Activated T-helper 9 cell treated with anti-CD3 and anti-CD28 coated beads, Interleukin-2, amount 50 U/mL, for 16 hours (primary cell): ENCODE measurements at places on chromosomes 16 and 17.
A peak's percentile ranks its signal among the peaks of the same experiment; 100 is the strongest.

- DNase-seq, result no peak
These were observed 18.9 kb upstream of the P2RX1 start for GRCh38 chr17:3935140-3935542.

DNA sequence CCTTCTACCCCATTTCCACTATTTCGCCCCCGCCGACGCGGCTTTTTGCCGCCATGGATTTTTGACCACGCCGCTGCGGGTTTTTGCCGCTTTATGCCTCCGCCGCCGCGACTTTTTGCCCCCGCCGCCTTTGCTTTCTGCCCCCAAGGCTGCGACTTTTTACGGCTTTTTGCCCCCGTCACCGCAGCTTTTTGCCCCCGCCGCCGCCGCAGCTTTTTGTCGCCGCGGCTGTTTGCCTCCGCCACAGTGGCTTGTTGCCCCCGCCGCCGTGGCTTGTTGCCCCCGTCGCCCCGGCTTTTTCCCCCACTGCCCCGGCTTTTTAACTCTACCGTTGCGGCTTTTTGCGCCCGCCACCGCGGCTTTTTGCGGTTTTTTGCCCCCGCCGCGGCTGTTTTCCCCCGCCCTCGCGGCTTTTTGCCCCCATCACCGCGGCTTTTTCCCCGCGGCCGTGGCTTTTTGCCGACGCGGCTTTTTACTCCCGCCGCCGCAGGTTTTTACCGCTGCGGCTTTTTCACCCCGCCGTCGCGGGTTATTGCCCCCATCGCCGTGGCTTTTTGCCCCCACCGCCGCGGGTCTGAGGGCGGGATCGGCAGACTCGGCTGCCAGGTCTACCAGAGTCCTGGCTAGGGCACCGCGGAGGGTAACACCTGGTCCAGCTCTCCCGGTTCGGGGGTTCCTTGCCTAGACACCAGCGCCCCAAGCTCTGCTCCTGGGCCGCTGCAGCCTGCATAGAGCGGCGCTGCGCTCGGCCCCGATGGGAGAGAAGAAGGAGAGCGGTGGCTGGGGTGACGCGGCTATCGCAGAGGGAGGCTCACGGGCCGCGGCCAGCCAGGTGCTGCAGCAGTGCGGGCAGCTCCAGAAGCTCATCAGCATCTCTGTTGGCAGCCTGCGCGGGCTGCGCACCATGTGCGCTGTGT lies 562.7 kb upstream of the WSB1 start:
- no peak for DNase-seq

GRCh38 chr16:6018848-6019489 lies 921.4 kb upstream of the EEF2KMT start:
- no peak for DNase-seq

DNA sequence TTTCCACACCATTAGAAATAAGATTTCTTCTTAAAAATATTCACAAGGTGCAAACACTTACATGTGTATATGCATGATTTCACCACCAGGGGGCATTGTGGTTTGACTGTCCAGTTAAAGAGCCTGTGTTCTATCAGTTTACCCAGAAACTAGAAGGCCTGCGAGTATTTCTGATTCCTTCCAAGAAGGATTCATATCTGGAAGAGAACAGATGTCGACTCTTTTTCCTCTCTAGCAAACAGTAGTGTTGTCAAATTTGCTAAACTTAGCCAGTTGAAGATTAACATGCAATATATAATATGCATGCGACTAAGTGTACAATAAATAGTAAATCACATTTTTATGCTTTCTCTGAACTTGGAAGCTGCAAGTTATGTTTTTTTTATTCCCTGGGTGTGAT lies 404.1 kb downstream of the WWOX start:
- DNase-seq, result no peak

GRCh38 chr17:11582217-11582616 lies 16.1 kb upstream of the DNAH9 start:
- no peak for DNase-seq

- no peak for DNase-seq
These were observed 38.8 kb downstream of the TMC6 start for GRCh38 chr17:78089576-78090281.

- DNase-seq, result no peak
These were observed 155.7 kb downstream of the CMIP start for GRCh38 chr16:81600275-81600674.

DNA sequence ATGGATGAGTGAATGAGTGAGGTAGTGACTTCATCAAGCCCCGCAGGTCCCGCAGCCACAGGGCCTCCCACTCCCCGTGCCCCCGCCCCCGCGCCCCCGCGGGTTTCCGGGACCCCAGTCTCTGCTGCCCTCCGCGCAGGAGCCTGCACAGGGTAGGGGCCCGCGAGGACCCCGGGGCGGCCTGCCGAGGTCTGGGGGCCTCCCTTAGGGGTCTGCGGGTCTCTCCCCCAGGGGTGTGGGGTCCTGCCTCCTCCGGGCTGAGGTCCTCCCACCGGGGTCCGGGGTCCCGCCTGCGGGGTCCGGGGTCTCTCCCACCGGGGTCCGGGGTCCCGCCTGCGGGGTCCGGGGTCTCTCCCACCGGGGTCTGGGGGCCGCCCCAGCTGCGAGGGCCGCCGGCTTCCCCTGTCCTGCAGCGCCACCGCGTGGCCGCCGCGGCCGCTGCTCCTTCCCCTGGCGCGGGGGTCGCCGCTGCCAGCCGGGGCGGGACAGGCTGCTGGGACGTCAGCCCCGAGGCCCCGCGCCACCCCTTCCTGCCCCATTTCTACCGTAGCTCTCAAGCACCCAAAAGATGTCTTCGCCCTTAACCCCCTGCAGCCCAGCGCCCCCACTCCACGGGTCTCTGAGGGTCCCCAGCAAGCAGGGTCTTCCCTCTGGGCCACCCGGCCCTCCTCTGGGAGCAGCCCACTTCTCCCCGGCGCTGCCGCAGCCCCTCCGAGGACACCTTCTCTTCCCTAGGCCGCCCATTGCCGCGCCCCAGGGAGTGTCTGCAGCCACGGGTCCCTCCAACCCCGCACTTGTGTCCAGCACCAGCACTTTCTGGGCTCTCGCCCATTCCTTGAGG lies 10.4 kb upstream of the CHMP6 start:
- peak; percentile 24 for DNase-seq

DNA sequence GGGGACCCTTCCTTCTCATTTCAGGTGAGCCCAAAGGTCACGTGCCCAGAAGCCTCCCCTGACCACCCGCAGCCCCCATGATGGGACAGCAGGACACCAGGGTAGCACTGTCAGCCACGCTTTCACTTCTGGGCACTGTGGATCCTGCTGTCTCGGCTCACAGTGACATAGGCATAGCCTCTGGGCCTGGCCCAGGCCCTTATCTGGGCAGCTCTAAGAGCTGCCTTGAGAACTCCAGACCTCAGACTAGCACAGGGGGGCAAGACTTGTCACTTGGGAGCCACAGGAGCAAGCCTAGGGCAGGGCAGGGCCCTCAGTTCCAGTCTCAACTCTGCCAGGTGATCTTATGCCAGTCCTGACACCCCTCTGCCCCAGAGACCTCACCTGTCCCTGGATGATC lies 4.7 kb downstream of the NATD1 start:
- DNase-seq, result no peak

- DNase-seq, result no peak
These were observed 25.3 kb downstream of the RPTOR start for GRCh38 chr17:80569924-80570323.

DNA sequence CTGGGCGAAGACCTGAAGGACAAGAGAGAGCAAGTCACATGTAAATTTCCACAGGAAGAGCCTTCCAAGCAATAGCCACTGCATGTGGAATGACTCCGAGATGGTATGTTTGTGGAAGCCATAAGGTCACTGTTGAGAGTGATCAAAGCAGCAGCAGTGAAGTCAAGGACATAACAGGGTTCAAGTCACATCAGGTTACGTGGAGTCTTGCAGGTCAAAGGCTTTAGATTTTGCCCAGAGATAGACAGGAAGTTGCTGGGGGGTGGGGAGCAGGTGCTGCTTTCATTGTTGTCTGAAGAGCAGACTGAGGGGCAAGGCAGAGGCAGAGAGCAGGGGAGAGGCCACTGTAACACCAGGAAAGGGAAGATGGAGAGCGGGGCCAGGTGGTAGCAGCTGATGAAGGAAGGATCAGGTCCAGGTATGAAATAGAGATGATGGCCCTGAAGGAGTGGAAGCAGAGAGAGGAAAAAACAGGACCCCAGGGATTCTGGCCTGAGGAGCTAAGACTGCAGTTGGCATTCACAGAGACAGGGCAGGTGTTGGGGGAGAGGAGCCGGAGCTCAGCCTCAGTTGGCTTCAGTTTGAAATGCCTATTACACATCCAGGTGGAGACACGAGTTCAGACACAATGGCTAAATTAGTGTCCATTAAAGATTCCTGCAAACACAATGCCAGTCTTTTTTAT lies 129.3 kb upstream of the AXIN2 start:
- no peak for DNase-seq

GRCh38 chr17:39598047-39598481 lies 9.7 kb downstream of the NEUROD2 start:
- DNase-seq, result no peak

DNA sequence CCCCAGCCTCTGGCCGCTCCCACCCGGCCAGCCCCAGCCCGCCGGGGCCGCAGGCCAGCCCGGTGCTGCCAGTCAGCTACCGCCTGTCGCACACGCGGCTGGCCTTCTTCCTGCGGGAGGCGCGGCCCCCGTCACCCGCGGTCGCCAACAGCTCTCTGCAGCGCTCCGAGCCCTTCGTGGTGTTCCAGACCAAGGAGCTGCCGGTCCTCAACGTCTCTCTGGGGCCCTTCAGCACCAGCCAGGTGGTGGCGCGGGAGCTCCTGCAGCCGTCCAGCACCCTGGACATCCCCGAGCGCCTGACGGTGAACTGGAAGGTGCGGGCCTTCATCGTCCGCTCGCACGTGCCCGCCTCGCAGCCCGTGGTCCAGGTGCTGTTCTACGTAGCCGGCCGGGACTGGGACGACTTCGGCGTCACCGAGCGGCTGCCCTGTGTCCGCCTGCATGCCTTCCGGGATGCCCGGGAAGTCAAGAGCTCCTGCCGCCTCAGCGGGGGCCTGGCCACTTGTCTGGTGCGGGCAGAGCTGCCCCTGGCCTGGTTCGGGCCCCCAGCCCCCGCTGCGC lies 46.8 kb downstream of the TMEM132E start:
- DNase-seq, result no peak

DNA sequence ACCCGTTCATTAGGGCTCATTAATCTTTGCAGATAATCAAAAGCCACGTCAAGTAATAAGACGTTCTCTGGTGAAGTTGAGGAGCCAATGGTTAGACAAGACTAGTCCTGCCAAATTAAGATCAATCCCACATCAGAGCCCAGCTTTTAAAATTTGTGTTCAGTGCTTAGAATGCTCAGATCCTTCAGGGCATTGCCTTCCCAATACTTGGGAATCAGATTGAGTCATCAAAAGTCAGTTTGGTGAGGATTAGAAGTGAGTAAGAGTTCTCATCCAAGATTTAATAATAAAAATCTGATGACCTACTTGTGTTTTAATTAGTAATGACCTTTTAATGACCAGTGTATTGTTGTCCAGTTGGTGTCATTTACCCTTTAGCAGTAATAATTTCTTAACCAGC lies 19.8 kb downstream of the MAP2K4 start:
- no peak for DNase-seq

DNA sequence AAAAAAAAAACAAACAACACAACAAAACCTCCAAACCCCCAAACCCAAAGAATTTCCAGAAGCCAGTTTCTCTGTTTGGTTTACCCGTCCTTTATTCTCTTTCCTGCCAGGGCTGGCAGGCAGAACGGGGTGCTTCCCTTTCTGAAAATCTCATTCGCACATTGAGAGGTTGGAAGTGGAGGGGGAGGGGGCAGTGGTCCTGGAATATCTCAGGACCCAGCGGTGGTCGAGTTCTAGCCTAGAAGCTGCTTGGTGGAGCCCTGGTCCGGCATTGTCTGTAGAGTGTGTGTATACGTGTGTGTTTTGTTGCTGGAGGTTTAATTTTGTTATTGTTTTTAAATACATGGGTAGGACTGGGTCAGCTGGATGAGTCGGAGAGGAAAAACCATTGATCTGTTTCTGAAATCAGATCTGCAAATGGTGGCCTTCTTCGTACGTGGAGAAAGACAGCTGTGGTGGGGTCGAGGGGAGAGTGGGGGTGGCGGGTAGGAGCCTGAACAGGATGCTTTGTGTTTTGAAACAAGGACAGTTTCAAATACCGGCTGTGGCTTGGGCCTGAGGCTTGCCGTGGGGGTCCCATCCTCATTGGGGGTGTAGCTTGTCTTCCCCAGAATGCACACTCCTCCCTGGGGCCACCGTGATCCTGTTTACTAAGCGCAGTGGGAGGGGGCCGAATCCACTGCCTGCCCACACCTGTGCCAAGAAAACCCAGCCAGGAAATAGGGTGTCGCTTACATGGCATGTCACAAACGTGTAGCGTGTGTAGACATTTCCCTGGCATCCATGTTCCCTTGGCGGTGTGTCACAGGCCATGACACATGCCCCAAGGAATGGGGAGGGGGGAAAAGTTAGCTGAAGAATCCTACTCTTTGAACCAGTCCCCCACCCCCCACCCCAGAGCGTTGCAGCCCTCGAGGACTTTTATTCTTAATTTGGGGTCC lies 1.6 kb downstream of the CMIP start:
- DNase-seq, result no peak

GRCh38 chr17:50949989-50950877 lies 84.1 kb upstream of the TOB1 start:
- DNase-seq, result peak; percentile 26

DNA sequence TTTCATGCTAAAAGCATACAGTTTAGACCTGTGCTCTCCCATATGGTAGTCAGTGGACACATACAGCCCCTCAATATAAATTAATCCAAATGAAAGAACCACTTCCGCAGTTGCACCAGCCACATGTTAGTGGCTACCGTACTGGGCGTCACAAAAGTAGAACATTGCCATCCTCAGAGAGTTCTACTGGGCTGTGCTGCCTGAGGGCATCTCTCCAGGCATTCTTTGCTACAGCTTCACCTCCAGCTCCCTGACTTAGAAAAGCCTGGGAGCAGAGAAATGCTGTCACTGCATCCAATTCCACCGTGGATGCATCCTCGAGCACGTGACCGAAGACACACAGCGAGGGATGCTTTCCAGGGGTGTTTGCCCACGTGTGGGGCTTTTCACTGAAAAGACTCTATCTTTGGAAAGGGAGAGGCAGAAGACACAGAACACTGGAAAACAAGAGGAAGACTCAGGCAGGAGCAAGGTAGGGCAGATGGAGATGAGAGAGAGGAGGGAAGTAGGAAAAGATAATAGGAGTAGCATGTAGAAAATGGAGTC lies 86.4 kb downstream of the GAS7 start:
- DNase-seq, result no peak

- DNase-seq, result peak; percentile 88
These were observed 46.5 kb downstream of the SRCIN1 start for GRCh38 chr17:38559051-38559879.

DNA sequence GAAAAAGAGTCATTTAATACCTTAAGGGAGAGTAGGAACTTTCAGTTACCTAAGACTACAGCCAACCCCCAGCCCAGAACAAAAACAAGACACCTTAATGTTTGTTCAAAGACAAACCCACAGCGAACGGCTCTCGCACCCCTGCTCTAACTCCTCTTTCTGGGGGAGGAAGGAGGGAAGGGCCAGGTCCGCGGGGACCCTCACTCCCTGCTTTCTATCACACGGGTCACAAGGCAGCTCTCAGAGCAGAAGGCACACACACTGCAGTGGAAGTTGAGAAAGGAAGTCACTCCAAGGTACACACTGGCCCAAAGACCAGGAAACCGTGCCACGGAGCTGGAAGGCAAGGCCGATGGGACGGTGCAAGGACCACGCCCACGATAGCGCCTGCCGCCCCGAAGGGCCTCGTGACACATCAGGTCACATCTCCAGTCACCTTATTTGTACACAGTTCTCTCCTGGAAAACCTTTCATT lies 10.0 kb downstream of the LITAFD start:
- peak; percentile 26 for DNase-seq

GRCh38 chr16:1535391-1536291 lies 2.2 kb downstream of the TMEM204 start:
- DNase-seq, result no peak
